CD4-positive, alpha-beta T cell treated with Interleukin-12 subunit alpha and Interleukin-12 subunit beta, for 1 hour (primary cell): ENCODE measurements at places on chromosomes 7 and 10.

GRCh38 chr7:143229054-143229790 is 7.4 kb downstream of the TAS2R40 start:
- no peak for DNase-seq

DNA sequence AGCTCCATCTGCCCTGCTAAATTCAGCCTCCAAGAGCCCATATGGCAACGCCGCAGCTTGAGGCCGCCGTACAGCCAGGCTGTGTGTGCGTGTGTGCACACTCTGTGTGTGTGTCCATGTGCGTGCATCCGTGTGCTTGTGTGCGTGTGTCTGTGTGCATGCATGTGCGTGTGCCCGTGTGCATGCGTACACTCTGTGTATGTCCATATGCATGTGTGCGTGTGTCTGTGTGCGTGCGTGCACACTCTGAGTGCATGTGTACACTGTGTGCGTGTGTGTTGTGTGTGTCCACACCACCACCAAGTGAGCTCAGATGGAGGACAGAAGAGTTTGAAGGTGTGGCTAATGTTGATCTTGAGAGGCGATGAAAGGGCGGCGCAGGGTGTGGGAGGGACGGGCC is 30.0 kb downstream of the SMKR1 start:
- DNase-seq = no peak

- DNase-seq = no peak
Observed at GRCh38 chr10:86653987-86654386, 360 bp upstream of the OPN4 start.

GRCh38 chr7:85224171-85224570 is 37.3 kb upstream of the SEMA3D start:
- no peak for DNase-seq

DNA sequence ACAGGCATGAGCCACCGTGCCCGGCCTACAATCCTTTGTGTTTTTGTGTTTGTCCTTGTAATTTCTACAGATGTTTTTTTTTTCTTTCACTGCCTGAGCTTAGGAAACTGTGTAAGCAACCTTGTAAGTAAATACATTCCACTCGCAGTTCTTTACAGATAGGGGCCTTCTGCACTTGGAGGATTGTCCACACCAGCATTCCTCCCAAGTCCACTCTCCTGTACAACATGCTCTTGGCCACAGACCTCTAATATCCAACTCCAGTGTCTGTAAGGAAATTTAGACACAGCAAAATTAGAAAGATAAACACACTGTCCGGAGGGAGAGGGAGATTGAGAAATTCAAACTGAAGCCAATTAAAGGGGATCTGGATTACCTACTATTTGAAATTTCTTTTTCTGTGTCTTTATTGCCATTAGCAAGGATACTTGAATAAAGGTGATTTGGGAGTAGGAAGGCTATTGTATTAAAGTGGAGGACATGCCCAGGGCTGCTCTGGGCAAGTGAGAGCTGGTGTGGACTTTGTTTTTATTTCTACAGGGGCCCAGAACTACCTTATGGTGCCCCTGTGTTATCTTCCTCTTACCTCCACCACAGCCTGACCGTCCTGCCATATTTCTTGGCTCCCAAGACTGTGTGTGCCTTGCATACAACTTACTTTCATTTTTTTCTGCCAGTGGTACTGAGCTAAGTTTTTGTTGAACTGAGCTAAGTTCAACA is 9.7 kb downstream of the MXI1 start:
- no peak for DNase-seq

DNA sequence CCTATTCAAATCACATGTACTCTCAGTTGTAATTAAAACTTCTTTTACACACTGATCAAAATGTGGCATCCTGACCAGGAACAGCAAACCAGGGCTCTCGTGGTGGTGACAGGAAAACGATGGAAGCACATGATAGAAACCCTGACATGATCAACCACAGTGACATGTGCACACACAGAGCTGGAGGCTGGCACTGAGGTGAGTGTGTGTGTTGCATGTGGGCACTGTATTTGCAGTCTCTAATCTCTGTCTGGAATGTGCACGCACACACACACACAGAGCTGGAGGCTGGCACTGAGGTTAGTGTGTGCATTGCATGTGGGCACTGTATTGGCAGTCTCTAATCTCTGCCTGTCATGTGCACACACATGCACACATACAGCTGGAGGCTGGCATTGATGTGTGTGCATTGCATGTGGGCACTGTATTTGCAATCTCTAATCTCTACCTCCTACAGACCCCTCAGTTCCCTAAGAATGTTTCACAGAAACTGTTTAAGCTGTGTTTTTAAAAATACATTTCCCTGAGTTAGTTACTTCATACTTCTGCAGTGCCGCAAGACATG is 406.9 kb downstream of the SFMBT2 start:
- no peak for DNase-seq

GRCh38 chr10:89163265-89163995 is 43.7 kb downstream of the CH25H start:
- DNase-seq = peak; percentile 40

DNA sequence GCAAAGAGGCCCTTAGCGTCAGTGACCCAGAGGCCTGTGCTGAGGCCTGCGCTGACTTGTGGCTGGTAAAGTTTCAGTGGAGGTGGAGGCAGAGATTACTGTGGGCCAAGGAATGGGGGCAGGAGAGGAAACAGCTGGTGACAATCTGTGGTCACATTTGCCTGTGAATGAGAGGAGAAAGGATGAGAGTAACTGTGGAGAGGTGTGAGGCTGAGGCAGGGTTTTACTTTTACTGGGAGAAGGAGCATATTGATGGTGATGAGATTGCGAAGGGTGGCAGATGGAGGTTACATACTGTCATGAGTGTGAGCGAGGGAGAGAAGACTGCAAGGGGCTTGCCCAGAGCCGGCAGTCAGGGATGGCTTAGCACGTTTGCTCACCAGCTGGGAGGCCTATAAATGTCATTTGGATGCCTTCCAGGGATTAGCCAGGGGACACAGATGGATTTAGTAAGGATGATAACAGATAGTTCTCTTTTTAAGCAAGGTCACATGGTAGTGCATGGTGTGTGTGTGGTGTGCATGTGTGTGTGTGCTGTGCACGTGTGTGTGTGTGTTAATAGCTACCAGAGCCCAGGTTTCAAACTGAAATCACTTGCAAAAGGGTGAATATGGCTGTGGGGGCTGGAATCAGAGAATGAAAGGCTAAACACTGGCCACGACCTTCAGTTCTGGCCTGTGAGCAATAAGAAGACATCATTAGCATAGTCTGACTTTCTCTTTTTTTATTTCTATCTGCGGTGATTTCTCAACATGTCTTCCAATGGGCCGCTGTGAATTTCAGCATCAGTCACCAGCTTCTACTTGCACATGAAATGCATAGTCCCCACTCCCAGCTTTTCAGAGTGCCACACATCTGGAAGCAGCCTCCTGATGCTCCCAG is 291.5 kb upstream of the ZNF32 start:
- DNase-seq = no peak

DNA sequence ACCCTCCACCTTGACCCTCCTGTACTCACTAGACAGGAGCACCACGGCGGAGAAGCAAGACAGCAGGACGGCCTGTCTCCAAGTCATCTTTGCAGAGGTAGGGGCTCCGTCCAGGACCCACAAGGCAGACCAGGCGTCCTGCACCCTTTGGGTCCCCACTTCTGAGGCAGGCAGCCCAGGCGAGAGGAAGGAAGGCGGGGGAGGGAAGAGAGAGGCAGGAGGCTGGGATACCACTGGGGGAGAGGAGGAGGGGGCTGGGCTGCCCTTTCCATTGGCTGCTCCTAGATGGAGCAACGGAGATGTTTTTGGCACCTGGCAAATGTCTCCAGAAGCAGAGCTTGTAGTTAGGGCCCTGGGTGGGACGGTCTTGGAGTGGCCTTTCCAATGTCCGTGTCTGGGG is at the start of gene UCMA:
TSS of gene UCMA (minus strand) at position 203 of the 400 bp plus-strand sequence. CDS start at position 87, 116 bp downstream.
- DNase-seq = no peak

- no peak for DNase-seq
Observed at GRCh38 chr10:93074147-93074596, 479 bp downstream of the CYP26A1 start.

- DNase-seq = no peak
Observed at GRCh38 chr10:124587811-124588211, 126.2 kb downstream of the LHPP start.

DNA sequence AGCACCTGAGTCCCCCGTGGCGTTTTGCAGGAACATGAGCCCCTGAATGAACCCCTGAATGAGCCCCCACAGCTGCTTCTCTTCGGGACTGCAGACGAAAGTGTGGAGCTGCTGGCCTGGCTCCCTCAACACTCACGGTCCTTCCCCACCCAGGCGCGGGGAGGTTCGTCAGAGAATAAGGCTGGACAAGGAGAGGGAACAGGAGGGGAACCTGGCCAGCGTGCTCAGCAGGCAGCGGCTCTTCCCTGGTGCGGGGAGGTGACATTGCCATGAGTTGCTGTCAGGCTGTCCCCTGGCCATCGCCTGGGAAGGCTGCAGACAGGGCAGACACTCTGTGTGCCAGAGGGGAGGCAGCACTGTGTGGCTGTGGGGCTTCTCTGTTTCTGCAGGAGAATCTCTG is 80.9 kb upstream of the SHH start:
- no peak for DNase-seq

DNA sequence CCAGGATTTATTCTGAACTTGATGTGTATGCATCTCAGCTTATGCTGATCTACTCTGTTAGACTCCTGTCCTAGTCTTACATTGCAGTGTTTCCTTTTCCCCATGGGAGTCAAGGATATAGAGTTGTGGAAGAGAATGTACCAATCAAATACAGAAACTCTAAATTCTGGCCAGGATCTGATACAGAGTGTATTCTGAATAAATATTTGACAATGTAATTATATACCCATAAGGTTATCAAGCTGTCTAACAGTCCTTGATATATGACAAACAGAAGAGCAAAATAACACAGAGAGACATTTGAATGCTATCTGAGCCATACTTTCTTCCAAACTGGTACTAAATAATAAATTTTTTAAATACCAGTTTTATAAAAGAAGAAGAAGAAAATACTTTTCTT is 116.8 kb downstream of the ETV1 start:
- no peak for DNase-seq

- no peak for DNase-seq
Observed at GRCh38 chr7:6350433-6351058, 78.1 kb upstream of the CYTH3 start.

DNA sequence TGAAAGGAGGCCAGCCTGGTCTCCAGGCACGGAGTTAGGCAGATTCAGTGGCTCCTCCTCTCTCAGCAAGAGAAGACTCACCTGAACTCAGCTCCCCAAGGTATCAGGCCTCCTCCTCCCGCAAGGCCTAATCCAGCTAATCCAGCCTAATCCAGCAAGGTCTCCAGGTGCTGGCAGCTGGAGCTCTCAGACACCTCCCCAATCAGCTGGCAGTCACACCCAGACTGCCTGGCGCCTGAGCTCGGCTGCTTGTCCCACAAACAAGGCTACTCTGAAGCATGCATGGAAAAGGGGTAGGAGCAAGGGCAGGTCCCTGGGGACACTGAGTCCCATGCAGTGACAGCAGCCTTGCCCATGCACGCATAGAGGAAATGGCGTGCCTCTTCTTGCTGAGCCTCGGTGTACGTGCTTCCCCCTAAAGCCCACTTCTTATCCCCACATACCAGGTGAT is 3.3 kb upstream of the OPN4 start:
- DNase-seq = no peak

GRCh38 chr7:116734710-116735109 is 62.7 kb downstream of the MET start:
- DNase-seq = no peak

- no peak for DNase-seq
Observed at GRCh38 chr10:82294874-82295378, 419.9 kb downstream of the NRG3 start.

GRCh38 chr7:69367780-69368179 is 230.5 kb upstream of the AUTS2 start:
- no peak for DNase-seq

DNA sequence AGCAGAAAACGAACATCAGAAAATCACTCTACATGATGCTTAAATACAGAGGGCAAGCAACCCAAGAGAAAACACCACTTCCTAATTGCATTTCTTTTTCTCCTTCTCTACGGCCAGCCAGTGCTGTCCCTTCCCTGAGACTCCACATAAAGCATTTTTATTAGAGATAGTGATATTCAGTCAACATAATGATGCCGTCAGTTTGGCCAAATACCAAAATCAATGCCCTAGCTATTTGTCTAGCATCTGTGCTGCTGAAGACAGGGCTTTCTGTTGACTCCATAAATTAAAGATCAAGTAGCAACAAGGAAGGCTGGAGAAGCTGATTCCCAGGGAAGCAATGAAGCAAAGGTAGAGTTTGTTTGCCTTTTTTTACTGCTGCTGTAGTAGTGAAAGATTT is 1024.9 kb downstream of the REEP3 start:
- no peak for DNase-seq

DNA sequence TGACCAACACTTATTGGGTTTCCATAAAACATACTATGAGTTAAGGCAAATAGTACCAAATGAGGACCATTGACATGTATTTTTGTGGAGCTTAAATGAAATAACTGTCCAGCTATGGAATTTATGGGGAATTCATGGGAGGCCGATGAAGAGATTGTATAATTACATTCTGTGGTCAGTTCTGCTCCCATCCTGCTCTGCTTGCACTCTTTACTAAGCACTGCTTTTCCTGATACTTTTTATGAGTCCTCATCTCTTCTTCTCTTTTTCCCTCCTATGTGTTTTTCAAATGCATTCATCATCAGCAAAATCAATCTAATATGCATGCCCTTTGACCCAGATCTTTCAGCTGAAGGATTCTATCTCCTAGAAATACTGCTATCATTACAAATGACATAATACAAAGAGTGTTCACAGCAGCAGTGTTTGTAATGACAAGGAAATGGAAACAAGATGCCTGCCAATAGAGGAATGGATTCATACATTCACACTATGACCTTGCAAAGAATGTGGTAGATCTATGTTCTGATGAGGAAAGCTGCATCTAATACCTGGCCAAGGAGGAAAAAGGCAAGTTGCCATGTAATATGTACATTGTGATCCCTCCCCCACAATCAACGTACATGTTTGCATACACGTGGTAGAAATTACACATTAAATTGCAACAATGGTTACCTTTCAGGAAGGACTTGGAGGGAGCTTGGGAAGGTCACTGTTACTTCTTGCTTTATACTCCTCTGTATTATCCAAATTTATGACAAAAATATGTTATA is 73.9 kb downstream of the PCGF5 start:
- no peak for DNase-seq

DNA sequence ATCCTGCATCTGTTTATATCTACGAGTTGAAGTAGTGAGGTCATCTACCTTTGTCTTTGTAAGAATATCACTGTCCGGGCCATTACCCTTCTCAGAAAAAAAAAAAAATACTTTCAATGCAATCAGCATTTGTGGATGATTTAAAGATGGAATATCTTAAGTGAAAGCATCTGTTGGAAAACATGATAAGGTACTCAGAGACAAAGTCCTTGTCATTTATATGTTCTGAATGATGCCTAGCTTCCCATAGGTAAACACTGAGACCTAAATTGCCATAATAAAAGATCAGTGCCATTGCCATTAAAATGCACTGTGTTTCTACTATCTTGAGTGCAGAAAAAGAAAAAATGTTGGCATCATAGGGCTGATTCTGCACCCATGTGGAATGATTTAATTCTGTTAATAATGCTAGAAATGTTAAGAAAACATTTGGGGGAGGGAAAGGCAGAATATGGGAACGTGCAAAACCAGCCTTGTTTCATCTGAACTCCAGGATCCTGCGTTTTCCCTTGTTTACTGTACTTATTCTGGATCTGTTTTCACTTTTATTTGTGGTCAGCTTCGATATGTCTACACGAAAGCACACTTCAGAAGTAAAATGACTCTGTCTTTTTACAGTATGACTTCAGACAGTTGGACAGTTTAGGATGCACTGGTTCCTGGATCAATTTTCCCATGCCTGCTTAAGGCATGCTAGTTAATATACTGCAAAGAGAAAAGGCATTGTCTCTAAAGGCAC is 669.8 kb downstream of the SUGCT start:
- no peak for DNase-seq

- DNase-seq = no peak
Observed at GRCh38 chr10:71720288-71720687, 710 bp upstream of the C10orf105 start.
